ENCODE measurements at places on chromosomes 16 and 17.

DNA sequence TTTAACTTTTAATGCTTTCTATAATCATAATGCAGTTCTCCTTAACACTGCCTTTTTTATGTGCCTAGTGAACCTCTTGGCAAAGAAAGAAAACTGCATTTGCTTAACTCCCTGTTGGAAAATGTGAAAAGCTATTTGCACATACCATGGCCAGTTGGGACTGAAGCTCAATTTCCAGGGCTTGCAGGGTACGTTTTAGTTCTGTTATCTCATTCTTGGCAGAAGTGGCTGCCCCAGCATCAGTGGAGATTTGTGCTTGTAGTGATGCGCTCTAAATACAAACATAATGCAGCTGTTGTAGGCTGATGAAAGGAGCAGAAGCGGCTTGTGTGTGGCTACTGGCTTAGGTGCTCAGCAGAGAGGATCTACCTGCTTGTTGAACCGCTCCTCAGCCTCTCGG lies 3.7 kb downstream of the KRT24 start:
- H3K4me1 ChIP-seq, result peaks cover 5% of the 10 kb centered on the region
- no peak overlapping the region for H3K4me3 ChIP-seq
- H3K36me3 ChIP-seq, result no peaks in the 10 kb centered on the region
- H3K27ac ChIP-seq, result no peak overlapping the region
- H3K27me3 ChIP-seq, result peaks cover 14% of the 10 kb centered on the region

DNA sequence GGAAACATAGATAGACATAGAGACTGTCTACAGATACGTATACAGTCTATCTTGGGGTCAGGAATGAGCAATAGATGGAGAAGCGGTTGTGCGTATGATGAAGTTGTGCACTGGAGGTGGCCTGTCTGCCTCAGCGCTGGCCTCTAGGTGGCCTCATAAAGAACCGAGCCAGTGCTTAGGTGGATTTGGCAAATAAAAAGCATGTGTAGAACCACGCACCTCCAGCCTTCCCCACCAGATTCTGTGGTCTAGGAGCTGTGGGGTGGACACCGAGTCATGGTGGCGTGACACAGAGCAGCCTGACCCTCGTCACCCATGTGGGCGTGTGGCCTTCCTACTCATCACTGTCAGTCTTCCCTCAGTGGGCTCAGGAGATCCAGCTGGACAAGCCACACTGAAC lies 34.0 kb downstream of the PGS1 start:
- H3K36me3 ChIP-seq, result peaks cover 5% of the 10 kb centered on the region
- H3K4me3 ChIP-seq, result no peak overlapping the region
- no peaks in the 10 kb centered on the region for H3K27me3 ChIP-seq
- H3K4me1 ChIP-seq, result peaks cover 58% of the 10 kb centered on the region

GRCh38 chr17:50858486-50859225 lies 7.5 kb downstream of the TOB1 start:
- H3K36me3 ChIP-seq, result peaks cover 2% of the 10 kb centered on the region
- H3K4me3 ChIP-seq, result no peak overlapping the region
- no peaks in the 10 kb centered on the region for H3K27me3 ChIP-seq
- peaks cover 4% of the 10 kb centered on the region for H3K4me1 ChIP-seq

GRCh38 chr16:84737192-84738011 lies 37.6 kb downstream of the USP10 start:
- peaks cover 7% of the 10 kb centered on the region for H3K4me1 ChIP-seq
- H3K36me3 ChIP-seq, result peaks cover 12% of the 10 kb centered on the region
- no peaks in the 10 kb centered on the region for H3K27me3 ChIP-seq
- no peak overlapping the region for H3K4me3 ChIP-seq

All from common myeloid progenitor, CD34-positive (primary cell).